ENCODE measurements at places on chromosomes 12 and 14.

- no peak for DNase-seq
Observed at GRCh38 chr14:31968956-31969698, 108.0 kb upstream of the ARHGAP5 start.

DNA sequence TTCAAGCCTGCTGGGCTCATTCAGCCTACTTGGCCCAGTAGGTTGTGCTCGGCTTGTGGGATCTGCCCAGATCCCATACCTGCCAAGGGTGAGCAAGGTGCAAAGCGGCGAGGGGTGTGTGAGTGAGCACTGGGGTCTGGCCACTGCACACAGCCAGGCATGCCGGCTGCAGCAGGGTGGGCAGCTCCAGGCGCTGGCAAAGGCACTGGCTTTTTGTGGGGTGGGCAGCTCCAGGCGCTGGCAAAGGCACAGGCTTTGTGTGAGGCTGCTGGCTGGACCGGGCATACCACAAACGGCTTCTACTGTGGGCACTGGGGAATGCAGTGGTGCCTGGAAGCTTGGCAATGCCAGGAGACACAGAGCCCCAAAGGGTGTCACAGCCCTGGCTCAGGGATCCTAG, 137.4 kb downstream of the SLC16A7 start:
- no peak for DNase-seq

DNA sequence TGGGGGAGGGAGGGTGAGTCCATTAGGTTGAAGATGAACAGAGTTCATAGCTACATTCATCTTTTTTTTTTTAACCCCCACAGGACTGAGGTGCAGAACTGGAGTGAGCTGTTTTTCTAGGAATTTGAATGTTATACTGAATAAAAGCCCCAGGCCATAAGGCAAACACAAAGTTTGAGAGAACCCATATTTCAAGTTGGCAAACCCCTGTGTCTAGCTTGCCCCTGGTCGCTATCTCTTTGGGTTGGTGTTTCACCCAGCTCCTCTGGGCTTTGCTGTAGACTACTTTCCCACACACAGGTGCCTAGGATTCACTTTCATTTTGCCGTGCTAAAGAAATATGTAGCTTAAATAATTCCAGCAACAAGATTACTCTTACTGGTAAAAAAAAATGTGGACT, 5.2 kb upstream of the LMO3 start:
- no peak for DNase-seq

DNA sequence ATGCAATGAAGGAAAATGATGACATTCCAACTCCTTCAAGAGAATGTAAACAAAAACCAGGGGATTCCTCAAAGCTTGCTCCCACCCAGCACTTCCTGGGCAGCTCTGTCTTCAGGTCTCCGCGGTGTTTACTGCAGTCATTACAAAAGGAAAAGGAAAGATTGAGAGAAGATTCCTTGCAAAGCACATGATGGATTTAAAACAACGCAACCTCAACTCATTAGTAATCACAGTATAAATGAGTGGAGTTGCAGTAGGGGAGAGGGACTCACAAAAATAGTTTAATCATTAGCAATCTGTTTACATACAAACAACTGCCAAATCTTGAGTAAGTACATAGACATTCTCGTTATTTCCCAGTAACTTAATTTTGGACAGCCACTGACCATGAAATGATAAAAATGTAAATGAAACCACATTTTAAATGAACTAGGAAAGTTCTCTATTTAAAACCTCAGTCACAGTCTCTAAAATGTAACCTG, 49.7 kb upstream of the OVCH1 start:
- DNase-seq = no peak

DNA sequence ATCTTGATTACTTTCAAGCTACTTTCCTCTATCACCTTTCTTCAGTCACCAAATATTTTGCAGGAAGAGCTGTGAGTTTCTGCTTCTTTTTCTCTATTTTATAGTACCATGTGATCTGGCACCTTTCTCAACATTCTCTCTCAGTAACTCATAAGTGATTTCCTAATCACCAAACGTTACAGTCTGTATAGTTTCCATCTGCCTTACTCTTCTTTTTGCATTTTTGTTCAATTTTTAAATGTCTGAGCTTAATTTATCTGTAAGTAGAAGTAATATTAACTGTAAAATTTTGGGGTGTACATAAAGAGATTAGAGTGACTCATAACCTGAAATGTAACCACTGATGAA, 422.1 kb upstream of the SYT1 start:
- DNase-seq = no peak

DNA sequence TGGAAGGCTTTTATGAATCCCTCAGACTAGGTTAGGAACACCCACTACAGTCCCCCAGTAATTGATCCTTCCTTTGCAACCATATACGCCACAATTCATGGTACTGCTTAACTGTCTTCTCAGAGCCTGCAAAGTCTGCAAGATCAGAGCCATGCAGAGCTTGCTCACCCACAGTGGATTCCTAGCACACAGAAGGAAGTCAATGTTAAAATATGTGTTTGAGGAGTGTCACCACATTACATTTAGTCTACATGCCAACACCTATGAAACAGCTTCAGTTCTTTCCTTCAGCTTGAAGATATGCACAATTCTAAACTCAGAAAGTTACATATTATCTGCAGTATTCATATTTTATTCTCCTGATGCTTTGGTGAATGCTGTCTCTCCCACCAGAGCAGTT, 138.5 kb downstream of the NDUFA12 start:
- DNase-seq = no peak

Data from stimulated activated CD8-positive, alpha-beta memory T cell treated with anti-CD3 and anti-CD28 coated beads, Interleukin-2, amount 100 ng/mL, for 1 hour (primary cell).